ENCODE measurements at places on chromosomes 13 and 19. TPM values are rescaled to one million over a fixed set of nuclear protein-coding genes. Genes with fewer than 3 reads are reported as not detected.

- H3K4me3 ChIP-seq, result no peak overlapping the region
- H3K27ac ChIP-seq, result no peak overlapping the region
- H3K36me3 ChIP-seq, result no peaks in the 10 kb centered on the region
- no peak for DNase-seq
Observed at GRCh38 chr13:67200183-67200582, 30.0 kb downstream of the PCDH9 start.

ZNF284 gene
- polyA plus RNA-seq, result 6.8 TPM

TPTE2 gene
- not detected for polyA plus RNA-seq

DNA sequence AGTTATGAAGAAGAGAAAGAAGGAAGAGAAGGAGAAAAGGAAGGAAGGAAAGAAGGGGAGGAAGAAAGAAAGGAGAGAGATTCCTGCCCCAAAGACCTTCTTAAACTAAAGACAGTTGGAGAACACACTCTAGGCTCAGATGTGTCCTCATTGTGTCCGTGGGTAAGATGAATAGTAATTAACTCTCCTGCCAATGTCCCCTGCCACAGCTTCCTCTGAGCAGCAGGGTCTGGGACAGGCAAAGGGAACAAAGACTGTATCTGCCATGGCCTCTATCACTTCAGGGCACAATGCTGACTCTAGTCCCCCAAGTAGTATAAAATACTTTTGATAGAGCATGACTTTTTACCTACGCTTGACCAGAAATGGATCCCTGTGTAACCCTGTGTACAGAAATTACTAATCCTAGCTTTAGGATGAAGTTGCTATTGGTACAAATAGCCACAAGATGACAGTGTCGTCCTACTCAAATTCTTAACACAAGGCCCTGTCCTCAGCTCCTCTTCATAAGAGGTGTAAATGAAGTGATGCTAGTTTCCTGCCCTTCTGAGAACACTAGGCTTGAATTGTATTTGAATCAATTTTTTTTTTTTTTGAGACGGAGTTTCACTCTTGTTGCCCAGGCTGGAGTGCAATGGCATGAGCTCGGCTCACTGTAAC, 186.2 kb upstream of the GPR12 start:
- no peaks in the 10 kb centered on the region for H3K4me1 ChIP-seq
- DNase-seq, result no peak
- H3K36me3 ChIP-seq, result no peaks in the 10 kb centered on the region
- H3K27me3 ChIP-seq, result no peaks in the 10 kb centered on the region
- H3K4me3 ChIP-seq, result no peak overlapping the region
- H3K27ac ChIP-seq, result no peak overlapping the region

LAIR2 gene
- polyA plus RNA-seq, result not detected

GRCh38 chr13:40517486-40518480, 148.7 kb downstream of the FOXO1 start:
- H3K27ac ChIP-seq, result no peak overlapping the region
- H3K4me3 ChIP-seq, result no peak overlapping the region
- no peaks in the 10 kb centered on the region for H3K36me3 ChIP-seq
- no peaks in the 10 kb centered on the region for H3K27me3 ChIP-seq
- no peaks in the 10 kb centered on the region for H3K4me1 ChIP-seq

- H3K27me3 ChIP-seq, result no peaks in the 10 kb centered on the region
- no peaks in the 10 kb centered on the region for H3K4me1 ChIP-seq
- H3K4me3 ChIP-seq, result no peak overlapping the region
- no peak for DNase-seq
- H3K27ac ChIP-seq, result no peak overlapping the region
Observed at GRCh38 chr13:66305961-66306617, 924.0 kb downstream of the PCDH9 start.

DNA sequence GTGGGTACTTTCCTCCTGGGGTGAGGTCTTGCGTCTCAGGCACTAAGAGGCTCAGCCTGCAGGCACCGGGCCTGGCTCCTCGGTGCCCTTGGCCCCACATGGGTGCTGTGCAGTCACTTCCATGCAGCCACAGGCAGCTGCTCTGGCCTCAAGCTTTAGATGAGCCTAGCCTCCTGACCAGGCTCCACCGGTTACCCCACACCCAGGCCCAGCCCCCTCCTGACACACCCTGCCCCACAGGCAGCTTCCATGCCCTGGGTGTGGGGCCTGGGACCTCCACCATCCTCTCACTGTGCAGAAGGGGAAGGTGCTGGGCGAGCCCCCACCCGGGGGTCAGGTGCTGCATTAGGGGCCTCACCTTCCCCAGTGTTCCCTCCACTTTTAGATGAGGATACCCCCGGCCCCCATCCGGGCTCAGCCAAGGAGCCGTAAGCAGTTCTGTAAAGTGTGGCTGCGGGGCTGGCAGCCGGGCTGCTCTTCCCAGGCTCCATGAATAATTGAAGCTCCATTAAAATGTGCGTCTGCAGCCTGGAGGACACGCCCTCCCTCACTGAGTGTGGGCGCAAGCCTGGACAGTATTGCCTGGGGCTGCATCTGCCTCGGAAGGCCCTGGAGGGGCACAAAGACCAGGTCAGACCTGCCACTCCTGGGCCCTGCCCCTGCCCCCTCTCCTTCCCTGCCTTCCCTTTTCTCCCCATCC, 72.5 kb upstream of the KCTD15 start:
- no peaks in the 10 kb centered on the region for H3K36me3 ChIP-seq
- no peak overlapping the region for H3K4me3 ChIP-seq
- no peak for DNase-seq
- H3K27me3 ChIP-seq, result no peaks in the 10 kb centered on the region

DNA sequence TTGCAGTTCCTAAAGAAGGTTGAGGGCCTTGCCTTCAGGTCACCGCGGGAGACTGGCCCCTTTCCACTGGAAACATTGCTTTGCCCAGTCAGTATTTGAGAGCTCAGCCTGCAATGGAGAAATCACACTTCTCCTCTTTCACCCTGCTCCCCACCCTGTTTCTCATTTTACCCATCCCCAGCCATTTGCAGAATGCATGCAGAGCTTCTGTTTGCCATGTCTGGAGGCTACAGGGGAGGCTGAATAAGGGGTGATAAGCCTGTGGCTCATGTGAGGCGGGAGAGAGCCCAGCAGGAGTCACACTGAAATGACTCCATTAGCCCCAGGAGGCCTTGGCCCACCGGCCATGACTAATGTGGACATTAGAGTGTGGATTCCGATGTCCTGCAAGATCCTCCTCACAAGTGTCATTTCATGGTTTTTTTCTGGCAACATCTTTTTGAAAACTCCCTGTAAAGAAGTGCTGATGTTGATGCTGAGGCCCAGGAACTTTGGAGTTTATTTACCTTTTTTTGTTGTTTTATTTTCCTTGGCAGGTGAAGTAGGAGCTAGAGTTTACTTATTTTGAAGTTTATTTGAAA, 6.3 kb downstream of the SPINT2 start:
- no peak overlapping the region for H3K4me3 ChIP-seq
- H3K36me3 ChIP-seq, result no peaks in the 10 kb centered on the region
- H3K4me1 ChIP-seq, result peaks cover 21% of the 10 kb centered on the region
- no peaks in the 10 kb centered on the region for H3K27me3 ChIP-seq

- no peaks in the 10 kb centered on the region for H3K4me1 ChIP-seq
- H3K27ac ChIP-seq, result peak overlapping the region; percentile 80
- no peaks in the 10 kb centered on the region for H3K36me3 ChIP-seq
Observed at GRCh38 chr13:48783181-48783630, 129.5 kb downstream of the CYSLTR2 start.

DNA sequence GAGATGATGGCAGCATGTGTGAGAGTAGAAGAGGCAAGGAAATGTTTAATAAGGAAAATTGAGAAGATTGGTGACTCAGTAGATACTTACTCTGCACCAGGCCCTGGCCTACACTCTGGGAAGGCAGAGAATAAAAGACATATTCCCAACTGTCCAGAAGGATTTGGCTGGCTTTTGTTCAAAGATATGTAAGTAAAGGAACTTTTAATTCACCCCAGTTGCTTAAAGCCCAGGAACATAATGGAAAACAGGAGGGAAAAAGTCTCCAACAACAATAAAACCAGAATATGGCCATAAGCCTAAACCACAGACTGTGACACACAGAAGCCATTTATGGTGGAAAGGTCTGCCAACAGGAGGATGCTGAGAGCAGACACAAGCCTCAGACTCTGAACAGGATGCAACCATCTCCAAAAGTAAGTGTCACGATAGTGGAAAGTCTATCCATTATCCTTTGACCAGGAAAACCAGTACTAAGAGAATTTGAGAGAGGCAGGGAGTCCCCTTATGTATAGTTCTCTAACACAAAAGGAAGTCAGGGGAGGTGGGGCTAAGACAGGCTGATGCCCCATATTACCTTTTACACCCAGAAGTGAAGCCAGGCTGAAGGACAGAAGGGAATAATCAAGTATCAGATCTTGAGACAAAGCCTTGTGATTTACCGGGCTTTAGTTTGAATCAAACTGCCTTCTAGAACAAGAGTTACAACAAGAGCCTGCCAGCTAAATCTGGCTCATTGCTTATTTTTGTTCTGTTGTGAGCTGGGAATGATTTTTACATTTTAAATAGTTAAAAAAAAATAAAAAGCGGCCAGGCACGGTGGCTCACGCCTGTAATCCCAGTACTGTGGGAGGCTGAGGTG, 169.5 kb upstream of the STARD13 start:
- H3K27me3 ChIP-seq, result no peaks in the 10 kb centered on the region
- H3K27ac ChIP-seq, result no peak overlapping the region
- no peaks in the 10 kb centered on the region for H3K36me3 ChIP-seq

DNA sequence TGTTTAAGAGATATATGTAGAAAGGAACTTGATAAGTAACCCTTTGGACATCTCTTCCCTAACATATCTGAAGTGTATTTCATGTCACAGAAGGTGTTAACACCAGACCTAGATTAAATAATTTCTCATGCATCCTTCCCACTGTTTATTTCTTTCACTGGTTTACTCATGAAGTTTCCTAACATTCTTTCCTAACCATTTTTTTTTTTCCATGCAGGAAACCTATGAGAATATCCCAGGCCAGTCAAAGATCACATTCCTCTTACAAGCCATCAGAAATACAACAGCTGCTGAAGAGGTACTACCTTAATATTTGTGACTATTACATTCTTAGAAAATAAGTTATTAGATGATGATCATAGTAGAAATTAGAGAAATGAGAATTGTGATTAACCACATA, 28.8 kb downstream of the IPO5 start:
- no peak for DNase-seq
- no peaks in the 10 kb centered on the region for H3K27me3 ChIP-seq
- H3K4me3 ChIP-seq, result no peak overlapping the region
- H3K4me1 ChIP-seq, result peaks cover 7% of the 10 kb centered on the region
- H3K36me3 ChIP-seq, result no peaks in the 10 kb centered on the region

KIR3DL1 gene
- not detected for polyA plus RNA-seq

KLK12 gene
- polyA plus RNA-seq, result 1.3 TPM

DNA sequence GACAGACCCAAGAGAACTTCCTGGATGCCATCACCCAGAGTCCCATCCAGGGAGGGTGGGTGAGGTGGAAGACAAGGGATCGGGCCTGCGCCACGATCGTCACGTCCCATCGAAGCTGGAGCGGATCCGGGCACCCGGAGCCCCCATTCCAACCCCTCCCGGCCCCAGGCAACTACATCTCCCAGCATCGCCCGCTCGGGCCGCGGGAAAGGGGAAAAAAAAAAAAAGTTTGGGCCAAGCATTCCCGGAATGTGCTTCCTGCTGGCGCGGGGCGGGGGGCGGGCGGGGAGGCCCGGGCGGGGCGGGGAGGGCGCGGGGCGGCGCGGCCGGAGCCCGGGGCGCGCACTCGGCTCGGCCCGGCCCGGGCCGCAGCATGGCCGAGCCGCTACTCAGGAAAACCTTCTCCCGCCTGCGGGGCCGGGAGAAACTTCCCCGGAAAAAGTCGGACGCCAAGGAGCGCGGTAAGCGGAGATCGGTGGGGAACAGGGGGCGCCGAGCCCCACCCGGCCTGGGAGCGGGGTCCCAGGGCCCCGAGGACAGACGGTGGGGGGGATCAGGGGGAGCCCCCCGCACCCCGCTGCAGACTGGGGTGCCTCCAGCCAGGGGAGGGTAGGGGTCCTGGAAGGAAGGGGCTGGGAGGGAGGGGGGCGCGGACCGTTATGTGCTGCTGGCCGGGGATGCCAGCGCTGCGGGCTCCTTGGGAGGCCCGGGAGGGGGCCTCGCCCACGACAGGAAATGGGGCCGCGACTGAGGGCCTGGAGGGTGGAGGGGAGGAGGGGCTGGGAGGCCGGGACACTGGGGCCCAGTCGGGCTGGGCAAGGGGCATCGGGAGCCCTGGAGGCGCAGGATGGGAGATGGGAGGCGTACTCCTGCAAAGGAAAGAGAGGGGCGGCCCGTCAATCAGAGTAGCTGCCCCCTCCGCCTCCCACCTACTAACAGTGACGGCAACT, at the start of gene SYDE1:
Gene SYDE1, plus strand, starts transcription at position 341 of the 950 bp plus-strand sequence. Its CDS starts 33 bp downstream, at position 374.
- peak within 1 kb of the TSS; percentile 82 for H3K27ac ChIP-seq
- peak; percentile 77 for DNase-seq
- no peaks in the 10 kb centered on the region for H3K36me3 ChIP-seq
- peaks cover 35% of the 10 kb centered on the region for H3K27me3 ChIP-seq
- peak within 1 kb of the TSS; percentile 55 for H3K4me3 ChIP-seq
- H3K4me1 ChIP-seq, result peaks cover 17% of the 10 kb centered on the region

CYP4F8 gene
- not detected for polyA plus RNA-seq

GRCh38 chr13:68176475-68176874, 946.3 kb upstream of the PCDH9 start:
- no peaks in the 10 kb centered on the region for H3K4me1 ChIP-seq
- H3K27me3 ChIP-seq, result no peaks in the 10 kb centered on the region
- no peaks in the 10 kb centered on the region for H3K36me3 ChIP-seq

- H3K27me3 ChIP-seq, result no peaks in the 10 kb centered on the region
- H3K36me3 ChIP-seq, result no peaks in the 10 kb centered on the region
- H3K4me3 ChIP-seq, result no peak overlapping the region
- no peak overlapping the region for H3K27ac ChIP-seq
- DNase-seq, result no peak
- H3K4me1 ChIP-seq, result no peaks in the 10 kb centered on the region
Observed at GRCh38 chr13:73288596-73288995, 229.8 kb downstream of the KLF5 start.

CLDN10 gene
- polyA plus RNA-seq, result 2.8 TPM

NLRP5 gene
- polyA plus RNA-seq, result not detected

CEACAM5 gene
- 0.11 TPM for polyA plus RNA-seq

GRCh38 chr19:2591537-2592291, 110.8 kb downstream of the GNG7 start:
- H3K27ac ChIP-seq, result no peak overlapping the region
- no peaks in the 10 kb centered on the region for H3K27me3 ChIP-seq
- no peaks in the 10 kb centered on the region for H3K4me1 ChIP-seq
- DNase-seq, result no peak

Data from left lung (tissue), 14 donors.